Pancreas (tissue), 10 donors: ENCODE measurements at places on chromosomes 4 and X. TPM values are rescaled to one million over a fixed set of nuclear protein-coding genes. Genes with fewer than 3 reads are reported as not detected.

ING2 gene
- total RNA-seq, result 3.1 TPM

TSPAN5 gene
- 1.3 TPM for total RNA-seq

PASD1 gene
- not detected for total RNA-seq

TEX13C gene
- not detected for total RNA-seq

MAGEA10 gene
- not detected for total RNA-seq

DNA sequence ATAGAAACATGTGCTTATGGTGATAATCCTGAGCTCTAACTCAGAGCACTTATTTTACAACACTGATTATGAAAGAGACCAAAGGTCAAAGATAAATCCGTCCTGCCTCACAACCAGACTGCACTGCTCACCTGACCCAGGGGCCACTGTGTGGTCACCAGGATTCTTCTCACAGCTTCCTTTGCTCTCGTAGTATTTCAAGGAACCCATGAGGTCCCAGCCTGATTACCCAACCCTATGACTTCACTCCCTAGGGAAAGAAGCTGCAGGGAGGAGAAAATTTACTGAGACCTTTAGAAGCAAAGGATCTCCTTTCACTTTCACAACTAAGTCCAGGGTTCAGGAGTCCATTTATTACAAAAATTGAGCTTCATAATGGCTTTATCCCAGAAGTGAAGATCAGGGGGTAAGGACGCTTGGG lies 9.6 kb downstream of the SLC25A5 start:
- H3K4me1 ChIP-seq, result peaks cover 4% of the 10 kb centered on the region
- H3K27me3 ChIP-seq, result no peaks in the 10 kb centered on the region
- no peaks in the 10 kb centered on the region for H3K36me3 ChIP-seq
- DNase-seq, result no peak

- H3K27me3 ChIP-seq, result no peaks in the 10 kb centered on the region
- no peak overlapping the region for H3K27ac ChIP-seq
- no peaks in the 10 kb centered on the region for H3K4me1 ChIP-seq
- DNase-seq, result no peak
- no peak overlapping the region for H3K4me3 ChIP-seq
- no peaks in the 10 kb centered on the region for H3K36me3 ChIP-seq
Observed at GRCh38 chr4:156628858-156629257, 342.7 kb downstream of the PDGFC start.

DNA sequence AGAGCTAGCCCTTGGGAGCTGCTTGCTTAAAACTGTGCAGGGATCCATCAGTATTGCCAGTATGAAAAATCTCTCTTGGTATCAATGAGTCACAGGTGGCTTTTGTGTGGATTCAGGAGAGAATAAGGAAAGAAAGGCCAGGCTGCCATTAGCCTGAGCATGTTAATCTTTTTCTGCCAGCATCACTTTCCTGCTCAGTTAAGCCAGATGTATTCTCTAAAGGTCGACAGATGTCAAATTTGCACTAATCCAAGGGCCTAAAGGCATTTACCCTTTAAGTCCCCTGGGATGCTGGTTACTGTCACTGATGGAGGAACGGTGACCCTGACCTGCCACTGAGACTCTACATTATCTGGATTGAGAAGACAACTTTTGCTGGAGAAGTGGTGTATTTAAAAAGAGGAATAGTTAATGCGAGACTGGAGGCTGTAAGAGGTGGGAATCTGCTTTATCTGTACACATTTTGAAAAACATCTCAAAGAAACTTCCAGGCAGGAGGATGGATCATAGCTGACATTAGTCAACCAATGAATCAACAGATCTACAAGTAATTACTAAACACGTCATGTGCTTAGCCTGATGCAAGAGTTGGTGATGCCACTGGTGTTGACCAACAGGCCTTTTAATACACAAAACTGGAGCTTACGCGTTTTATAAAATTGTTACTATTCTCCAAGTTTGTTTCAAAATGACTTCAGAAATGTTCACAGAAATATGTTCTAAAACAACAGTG lies 241.4 kb upstream of the ANXA3 start:
- no peak overlapping the region for H3K27ac ChIP-seq
- no peaks in the 10 kb centered on the region for H3K4me1 ChIP-seq
- H3K27me3 ChIP-seq, result no peaks in the 10 kb centered on the region
- DNase-seq, result no peak

DNA sequence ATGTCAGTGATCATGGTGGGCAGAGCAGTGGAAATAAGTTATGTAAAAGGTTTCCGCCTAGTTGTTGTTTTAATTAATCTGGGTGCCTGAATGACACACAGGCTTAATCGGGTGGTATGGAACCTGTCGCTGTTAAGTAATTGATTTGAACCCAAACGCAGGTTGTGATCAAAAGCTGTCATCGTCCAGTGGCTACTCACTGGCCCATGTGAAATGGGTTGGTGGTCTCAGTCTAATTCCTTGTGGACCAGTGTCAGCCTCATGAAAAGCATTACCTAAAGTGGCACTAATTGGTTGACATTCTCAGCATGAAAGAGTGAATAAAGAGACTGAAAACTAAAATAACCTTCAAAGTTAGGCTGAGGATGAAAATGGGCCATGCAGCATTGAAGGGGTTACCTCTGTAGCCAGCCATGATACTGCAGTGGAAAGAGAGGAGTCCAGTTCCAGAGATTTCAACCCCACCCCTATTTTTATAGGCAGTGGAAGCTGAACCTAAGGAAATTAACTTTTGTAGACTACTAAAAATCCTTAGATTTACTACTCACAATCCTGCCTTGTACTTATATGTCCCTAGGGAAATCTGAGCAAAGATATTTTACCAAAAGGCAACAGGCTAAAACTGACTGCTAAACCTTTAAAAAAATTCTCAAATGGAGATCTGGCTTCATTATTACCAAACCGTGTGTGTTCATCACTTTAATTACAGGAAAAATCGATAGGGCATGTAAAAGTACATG lies 251.7 kb upstream of the TENM3 start:
- no peak for DNase-seq
- no peak overlapping the region for H3K27ac ChIP-seq
- H3K36me3 ChIP-seq, result no peaks in the 10 kb centered on the region
- H3K4me1 ChIP-seq, result no peaks in the 10 kb centered on the region
- H3K27me3 ChIP-seq, result no peaks in the 10 kb centered on the region

DNA sequence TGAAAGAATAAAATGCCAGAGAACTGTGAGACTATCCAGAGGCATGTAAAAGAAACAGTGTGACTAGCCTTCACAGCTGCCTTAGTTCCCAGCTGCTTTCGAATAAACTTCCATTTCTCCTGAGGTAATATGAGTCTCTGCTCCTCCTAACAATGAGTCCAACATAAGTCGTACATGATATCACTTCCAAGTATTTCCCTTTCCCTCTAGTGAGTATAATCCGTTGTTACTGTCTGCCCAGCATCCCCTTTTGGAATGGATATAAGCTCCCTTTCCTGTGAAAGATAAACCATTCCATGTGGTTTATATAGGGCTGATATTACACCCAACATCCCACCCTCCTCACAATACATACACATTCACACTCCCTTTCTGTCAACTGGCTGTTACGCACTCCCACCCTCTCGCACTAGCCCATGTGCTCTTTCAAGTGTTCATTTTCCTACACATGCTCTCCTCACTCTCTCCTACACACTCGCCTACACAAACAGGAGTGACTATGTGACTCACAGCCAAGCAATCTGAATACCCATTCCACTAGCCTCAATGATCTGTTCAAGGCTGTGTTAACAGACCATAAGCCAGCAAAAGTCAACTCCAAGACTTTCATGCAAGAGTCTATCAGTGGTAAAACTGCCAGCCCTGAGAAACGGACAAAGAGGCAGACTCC lies 5.0 kb downstream of the NAF1 start:
- H3K4me1 ChIP-seq, result peaks cover 22% of the 10 kb centered on the region
- peaks cover 3% of the 10 kb centered on the region for H3K36me3 ChIP-seq
- no peak overlapping the region for H3K27ac ChIP-seq
- no peak overlapping the region for H3K4me3 ChIP-seq

DNA sequence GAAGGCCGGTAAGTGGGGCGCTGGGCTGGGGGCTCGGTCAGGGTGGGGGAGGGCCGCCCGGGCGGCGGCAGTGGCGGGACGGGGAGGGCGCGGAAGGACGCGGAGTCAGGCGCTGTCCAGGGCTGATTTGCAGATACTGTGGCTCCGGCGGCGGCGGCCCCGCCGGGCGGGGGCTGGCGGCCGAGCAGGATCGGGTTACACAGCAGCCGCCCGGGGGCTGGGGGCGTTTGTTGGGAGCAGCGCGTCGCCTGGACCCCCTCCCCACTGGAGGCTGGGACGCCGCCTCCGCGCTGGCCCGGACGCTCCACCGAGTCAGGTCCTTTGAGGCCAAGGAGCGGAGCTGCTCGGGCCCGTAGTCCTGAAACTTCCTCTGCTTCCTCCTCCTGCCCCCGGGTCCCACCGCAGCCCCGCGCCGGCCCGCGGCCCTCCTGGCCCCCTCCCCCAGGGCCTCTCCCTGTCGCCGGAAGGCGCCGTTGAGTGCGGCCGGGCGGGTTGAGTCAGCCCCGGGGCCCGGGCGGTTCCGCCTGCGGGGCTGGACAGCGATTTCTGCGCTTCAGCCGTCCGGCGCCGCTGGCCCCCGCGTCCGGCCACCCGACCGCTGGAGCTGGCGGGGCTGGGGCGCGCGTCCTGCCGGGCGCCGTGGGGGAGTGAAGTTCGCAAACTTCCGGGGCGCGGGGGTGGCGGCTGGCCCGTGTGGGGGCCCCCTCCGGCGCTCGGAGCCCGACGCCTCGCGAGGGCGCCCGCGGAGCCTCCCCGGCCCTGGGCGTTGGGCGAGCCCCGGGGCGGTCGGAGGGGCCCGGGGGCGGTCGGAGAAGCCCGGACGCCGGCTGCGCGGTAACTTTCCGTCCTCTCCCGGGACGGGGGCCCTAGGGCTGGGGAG lies 746 bp downstream of the REST start:
- peak overlapping the region; percentile 83 for H3K4me3 ChIP-seq
- peaks cover 16% of the 10 kb centered on the region for H3K4me1 ChIP-seq
- H3K27me3 ChIP-seq, result no peaks in the 10 kb centered on the region
- H3K36me3 ChIP-seq, result no peaks in the 10 kb centered on the region
- H3K27ac ChIP-seq, result peak overlapping the region; percentile 94

DNA sequence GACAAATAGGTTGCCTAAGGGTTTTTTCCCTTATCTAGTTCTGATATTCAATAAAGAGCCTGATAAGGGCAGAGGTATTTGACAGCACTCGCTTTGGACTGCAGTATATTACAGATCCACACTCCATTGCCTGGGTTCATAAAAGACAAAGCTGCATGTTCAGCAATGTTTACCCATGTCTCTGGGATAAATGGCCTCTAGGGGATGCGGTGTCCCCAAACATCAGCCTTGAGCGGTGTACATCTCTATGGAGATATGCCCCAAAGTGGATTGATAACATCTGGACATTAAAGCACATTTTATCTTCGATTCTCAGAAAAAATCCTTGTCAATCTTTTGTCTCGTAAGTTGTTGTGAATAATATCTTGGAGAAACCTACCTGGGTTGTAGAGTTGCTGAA lies 660.8 kb upstream of the AADAT start:
- no peak overlapping the region for H3K4me3 ChIP-seq
- DNase-seq, result no peak
- no peak overlapping the region for H3K27ac ChIP-seq
- no peaks in the 10 kb centered on the region for H3K36me3 ChIP-seq
- no peaks in the 10 kb centered on the region for H3K4me1 ChIP-seq

DNA sequence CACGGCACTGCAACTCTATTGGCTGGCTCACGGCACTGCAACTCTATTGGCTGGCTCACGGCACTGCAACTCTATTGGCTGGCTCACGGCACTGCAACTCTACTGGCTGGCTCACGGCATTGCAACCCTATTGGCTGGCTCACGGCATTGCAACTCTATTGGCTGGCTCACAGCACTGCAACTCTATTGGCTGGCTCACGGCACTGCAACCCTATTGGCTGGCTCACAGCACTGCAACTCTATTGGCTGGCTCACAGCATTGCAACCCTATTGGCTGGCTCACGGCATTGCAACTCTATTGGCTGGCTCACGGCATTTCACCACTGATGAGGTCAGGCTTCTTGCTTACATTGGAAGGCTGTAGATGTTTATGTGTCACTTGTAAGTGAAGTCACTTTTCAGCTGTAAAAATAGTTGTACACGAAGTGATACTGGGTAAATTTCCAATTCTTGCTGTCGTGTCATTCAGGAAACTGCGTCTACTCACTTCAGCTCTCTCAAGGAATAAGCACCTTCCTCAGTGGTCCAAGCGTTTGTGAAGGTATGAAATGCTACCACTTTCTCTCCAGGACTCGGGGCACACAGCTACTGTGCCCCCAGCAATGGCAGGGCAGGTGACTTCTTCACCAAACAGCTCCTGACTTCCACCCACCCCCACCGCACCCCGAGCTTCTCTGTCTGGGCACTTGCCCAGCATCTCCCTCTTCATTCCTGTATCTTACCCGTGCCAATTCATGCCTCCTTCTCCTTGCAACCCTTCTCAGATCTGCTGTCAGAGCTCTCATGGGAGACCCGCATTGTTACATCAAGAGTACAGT lies 141.3 kb downstream of the AFAP1 start:
- no peaks in the 10 kb centered on the region for H3K27me3 ChIP-seq
- H3K36me3 ChIP-seq, result no peaks in the 10 kb centered on the region
- H3K27ac ChIP-seq, result no peak overlapping the region

DNA sequence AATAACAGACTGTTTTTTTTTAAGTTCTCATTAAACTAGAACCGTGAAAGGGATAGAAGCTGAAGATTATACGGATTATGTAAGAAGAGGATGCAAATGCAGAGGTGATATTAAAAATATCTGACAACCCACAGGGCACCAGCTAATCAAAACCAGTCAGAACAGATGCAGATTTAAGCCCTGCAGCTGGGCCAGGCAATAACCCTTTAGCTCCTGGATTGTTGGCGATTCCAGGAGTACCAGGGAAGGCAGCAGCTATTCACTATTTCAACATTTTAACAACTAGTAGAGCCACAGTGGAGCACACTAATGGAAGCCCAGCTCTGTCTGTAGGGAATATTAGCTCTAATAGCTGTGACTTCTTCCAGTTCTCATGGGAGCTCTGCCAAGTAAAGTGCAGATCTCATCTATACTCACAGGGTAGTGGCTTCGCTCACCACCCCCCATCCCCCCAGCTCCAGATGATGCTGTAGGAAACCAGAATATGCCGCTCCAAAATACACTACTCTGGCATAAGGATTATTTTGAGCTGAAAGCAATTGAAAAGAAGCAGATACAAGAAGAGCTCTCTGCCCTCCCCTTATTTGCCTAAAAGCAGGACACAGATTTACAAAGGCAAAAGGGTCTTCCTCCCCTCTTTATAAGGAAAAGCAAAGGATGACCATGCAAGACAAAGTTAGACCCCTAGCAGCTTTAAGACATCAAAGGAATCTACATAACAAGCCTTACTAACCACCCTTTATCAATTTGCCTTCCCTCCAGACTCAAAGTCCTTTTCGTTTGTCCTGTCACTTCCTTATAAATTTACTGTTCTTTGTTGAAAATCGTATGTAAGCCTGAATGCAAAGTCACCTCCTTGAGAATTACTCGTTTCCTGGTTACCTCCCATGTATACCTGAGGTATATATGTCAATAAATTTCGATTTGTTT lies 13.7 kb downstream of the SCD5 start:
- no peaks in the 10 kb centered on the region for H3K27me3 ChIP-seq
- no peak overlapping the region for H3K4me3 ChIP-seq
- DNase-seq, result no peak
- no peaks in the 10 kb centered on the region for H3K36me3 ChIP-seq
- peak overlapping the region; percentile 59 for H3K27ac ChIP-seq
